ENCODE measurements at places on chromosomes 16 and 17. TPM values are rescaled to one million over a fixed set of nuclear protein-coding genes. Genes with fewer than 3 reads are reported as not detected.

DNA sequence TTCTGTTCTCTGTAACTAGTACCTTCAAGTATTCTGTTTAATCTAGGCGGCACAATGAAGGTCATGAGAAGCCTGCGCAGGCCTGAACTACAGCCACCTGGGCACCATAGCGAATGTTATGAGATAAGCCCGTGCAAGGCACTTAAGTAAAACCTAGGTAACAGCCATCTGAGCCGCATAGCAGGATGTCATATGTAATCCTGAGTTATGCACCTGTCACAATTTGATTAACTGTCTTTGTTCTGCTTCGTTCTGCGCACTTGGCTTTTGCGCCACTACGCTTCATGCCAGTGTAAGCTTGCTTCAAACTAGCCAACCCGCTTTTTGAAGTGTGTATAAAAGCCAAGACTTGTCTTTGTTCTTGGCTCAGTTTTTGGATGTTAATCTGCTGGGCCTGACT, 449.8 kb downstream of the KCNJ18 start:
- no peaks in the 10 kb centered on the region for H3K36me3 ChIP-seq
- H3K27ac ChIP-seq = no peak overlapping the region
- DNase-seq = no peak
- no peaks in the 10 kb centered on the region for H3K4me1 ChIP-seq
- no peak overlapping the region for H3K4me3 ChIP-seq
- no peaks in the 10 kb centered on the region for H3K27me3 ChIP-seq

- H3K36me3 ChIP-seq = no peaks in the 10 kb centered on the region
- no peak overlapping the region for H3K4me3 ChIP-seq
- no peaks in the 10 kb centered on the region for H3K4me1 ChIP-seq
- H3K27ac ChIP-seq = no peak overlapping the region
These were observed 105.1 kb upstream of the SDK2 start for GRCh38 chr17:73749337-73749823.

DNA sequence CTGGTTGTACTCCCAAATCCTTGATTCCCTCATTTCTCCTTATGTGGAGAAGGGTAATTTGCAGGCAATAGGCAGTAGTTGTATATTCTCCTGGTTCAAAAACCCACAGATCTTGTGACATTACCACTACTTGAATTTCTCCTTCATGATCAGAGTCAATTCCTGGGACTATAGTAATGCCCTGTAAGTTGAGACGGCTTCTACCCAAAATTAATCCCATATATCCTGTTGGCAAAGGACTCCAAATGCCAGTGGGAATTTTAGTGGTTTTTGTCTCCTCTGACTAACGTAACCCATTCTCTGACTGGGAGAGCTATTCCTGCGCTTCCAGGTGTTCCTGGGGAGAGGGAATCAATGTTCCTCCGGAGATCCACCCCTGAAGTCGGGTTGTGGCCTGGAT, 11.6 kb upstream of the ZNF689 start:
- H3K4me3 ChIP-seq = no peak overlapping the region
- DNase-seq = no peak
- no peaks in the 10 kb centered on the region for H3K4me1 ChIP-seq
- no peak overlapping the region for H3K27ac ChIP-seq

DNA sequence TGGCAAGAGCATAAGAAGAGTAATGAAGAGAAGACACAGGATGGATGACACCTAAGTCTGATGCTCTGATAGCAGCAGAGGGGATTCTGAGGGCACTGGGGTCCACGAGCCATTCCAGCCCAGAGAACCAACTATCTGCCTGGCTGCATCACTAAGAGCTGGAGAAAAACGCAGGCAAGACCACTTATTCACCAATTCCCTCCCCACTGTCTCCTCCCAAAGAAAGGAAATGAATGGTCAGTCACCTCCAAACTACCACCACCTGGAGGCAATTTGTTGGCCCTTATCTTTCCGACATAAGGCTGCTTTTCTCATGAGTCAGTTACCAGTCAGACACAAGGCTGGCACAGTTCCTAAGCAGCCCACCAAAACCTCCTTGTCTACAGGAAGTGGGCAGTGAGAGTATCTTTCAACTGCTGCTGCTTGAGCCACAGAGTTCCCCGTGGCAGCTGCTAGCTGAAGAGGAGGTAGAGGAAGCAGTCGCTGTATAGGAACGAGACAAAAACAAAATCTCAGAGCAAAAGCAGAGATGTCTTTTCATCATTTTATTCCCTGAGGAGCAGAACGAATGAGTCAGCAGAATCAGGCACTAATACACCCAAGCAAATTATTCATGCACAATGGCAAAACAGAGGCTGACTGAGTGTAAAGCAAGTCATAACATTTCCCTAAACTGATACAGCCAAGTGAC, 111.1 kb downstream of the SMG6 start:
- H3K36me3 ChIP-seq = no peaks in the 10 kb centered on the region
- no peak overlapping the region for H3K4me3 ChIP-seq
- DNase-seq = no peak
- H3K27ac ChIP-seq = no peak overlapping the region

GRCh38 chr16:69542974-69543373, 22.8 kb upstream of the NFAT5 start:
- H3K27ac ChIP-seq = no peak overlapping the region
- H3K36me3 ChIP-seq = no peaks in the 10 kb centered on the region
- H3K27me3 ChIP-seq = no peaks in the 10 kb centered on the region
- no peaks in the 10 kb centered on the region for H3K4me1 ChIP-seq

DNA sequence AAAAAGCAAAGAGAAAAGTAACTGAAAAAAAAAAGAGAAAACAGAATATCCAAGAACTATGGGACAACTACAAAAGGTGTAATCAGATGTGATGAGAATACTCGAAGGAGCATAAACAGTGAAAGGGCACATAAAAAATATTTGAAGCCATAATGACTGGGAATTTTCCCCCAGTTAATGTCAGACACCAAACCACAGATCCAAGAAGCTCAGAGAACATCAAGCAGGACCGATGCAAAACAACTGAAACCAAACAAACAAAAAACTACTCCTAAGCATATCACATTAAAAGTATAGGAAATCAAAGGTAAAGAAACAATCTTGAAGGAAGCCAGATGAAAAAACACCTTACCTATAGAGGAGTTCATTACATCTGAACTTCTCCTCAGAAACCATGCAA, 27.6 kb upstream of the IRX5 start:
- no peaks in the 10 kb centered on the region for H3K4me1 ChIP-seq
- H3K4me3 ChIP-seq = no peak overlapping the region
- H3K27me3 ChIP-seq = no peaks in the 10 kb centered on the region
- no peak overlapping the region for H3K27ac ChIP-seq

ABCA10 gene
- total RNA-seq = 6.6 TPM

- H3K27me3 ChIP-seq = no peaks in the 10 kb centered on the region
- peak overlapping the region; percentile 86 for H3K4me3 ChIP-seq
- DNase-seq = no peak
- peaks cover 14% of the 10 kb centered on the region for H3K36me3 ChIP-seq
- H3K4me1 ChIP-seq = peaks cover 14% of the 10 kb centered on the region
- peak overlapping the region; percentile 72 for H3K27ac ChIP-seq
These were observed 488 bp downstream of the SPSB3 start for GRCh38 chr16:1781758-1782407.

- DNase-seq = no peak
- no peaks in the 10 kb centered on the region for H3K4me1 ChIP-seq
- no peak within 1 kb of the TSS for H3K27ac ChIP-seq
These were observed at the start of gene GDPD3 for GRCh38 chr16:30113031-30113710. GDPD3 (minus strand) TSS chr16:30113537; CDS start chr16:30113478, 59 bp downstream.

PTGES3L gene
- 3.4 TPM for total RNA-seq

DPEP2 gene
- 0.41 TPM for total RNA-seq

KRTAP4-5 gene
- not detected for total RNA-seq

DNA sequence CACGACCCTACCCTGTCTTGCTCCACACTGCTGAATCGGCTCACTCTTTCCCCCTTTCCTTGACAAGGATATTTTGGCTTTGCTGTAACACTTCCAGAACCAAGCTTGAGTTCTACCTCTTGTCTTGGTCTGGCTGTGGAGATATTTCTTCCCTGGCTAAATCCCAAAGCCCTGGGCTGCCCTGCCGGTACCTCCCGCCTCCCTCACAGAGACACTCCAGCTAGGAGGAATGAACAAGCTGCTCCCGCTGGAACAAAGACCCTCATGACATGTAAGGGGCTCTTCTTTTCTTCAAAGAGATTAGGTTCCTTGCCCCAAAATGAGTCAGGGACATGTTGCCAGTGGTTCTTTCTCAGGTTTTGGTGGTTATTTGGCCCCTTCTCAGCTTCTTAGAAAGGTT, 10.8 kb downstream of the INPP5K start:
- H3K4me3 ChIP-seq = no peak overlapping the region
- H3K27me3 ChIP-seq = no peaks in the 10 kb centered on the region
- H3K27ac ChIP-seq = no peak overlapping the region
- no peak for DNase-seq
- peaks cover 4% of the 10 kb centered on the region for H3K36me3 ChIP-seq

DNA sequence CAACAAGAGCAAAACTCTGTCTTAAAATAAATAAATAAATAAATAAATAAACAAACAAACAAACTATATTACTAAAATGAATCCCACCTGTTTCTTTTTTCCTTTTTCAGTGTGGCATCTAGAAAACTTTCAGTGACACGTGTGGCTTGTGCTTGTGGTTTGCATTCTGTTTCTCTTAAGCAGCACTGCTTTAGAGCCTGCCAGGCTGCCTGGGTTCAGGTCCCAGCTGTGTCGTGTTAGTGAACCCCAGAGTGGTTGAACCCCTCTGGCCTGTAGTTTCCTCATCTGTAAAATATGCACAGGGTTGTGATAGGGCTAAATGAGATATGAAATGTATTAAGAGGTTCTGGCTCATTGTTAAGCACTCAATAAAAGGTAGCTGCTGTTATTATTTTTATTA, 12.1 kb upstream of the EPN3 start:
- H3K27ac ChIP-seq = no peak overlapping the region
- H3K4me3 ChIP-seq = no peak overlapping the region
- H3K27me3 ChIP-seq = no peaks in the 10 kb centered on the region
- DNase-seq = no peak
- peaks cover 4% of the 10 kb centered on the region for H3K4me1 ChIP-seq
- no peaks in the 10 kb centered on the region for H3K36me3 ChIP-seq
